NCI-H1694 (cell line): ENCODE measurements at places on chromosomes 6 and 20.

DNA sequence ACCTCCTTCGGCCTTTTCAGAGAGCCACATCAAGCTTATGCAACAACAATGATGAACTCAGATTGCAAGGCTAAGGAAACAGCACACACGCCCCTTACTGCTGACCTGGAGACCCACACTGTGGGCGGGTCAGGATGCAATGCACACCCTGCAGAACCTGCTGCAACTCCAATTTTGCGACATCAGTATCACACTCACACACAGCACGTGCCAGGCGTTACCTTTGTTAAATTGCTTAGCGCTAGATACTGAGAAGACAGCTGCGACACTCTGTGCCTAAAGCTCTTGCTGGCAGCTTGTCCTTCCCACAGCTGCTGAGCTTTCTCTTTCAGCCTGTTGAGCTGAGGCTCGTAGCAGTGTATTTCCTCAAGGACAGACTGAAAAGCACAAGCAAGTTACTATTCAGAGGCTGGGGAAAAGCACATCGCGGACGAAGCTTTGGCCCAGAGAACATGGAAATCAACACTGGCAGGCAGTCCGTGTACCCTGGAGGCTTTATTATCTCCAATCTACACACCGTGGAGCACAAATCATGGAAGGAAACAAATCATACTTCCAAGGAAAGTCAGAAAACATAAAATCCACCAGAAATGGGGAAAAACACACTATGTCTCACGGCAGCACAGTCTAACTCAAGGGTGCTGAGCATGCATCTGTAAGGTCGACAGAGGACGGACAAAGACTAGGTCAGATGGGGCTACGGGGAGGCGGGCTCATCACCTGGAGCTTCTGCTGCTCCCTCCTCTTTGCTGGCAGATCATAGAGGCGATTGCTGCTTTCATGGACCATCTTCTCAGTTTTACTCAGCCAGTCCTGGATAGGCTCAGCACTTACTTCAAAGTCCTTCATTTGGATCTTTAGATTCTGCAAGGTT is 268.2 kb downstream of the SYNE1 start:
- DNase-seq, result no peak

- DNase-seq, result no peak
Observed at GRCh38 chr20:51345601-51346101, 196.9 kb downstream of the NFATC2 start.

DNA sequence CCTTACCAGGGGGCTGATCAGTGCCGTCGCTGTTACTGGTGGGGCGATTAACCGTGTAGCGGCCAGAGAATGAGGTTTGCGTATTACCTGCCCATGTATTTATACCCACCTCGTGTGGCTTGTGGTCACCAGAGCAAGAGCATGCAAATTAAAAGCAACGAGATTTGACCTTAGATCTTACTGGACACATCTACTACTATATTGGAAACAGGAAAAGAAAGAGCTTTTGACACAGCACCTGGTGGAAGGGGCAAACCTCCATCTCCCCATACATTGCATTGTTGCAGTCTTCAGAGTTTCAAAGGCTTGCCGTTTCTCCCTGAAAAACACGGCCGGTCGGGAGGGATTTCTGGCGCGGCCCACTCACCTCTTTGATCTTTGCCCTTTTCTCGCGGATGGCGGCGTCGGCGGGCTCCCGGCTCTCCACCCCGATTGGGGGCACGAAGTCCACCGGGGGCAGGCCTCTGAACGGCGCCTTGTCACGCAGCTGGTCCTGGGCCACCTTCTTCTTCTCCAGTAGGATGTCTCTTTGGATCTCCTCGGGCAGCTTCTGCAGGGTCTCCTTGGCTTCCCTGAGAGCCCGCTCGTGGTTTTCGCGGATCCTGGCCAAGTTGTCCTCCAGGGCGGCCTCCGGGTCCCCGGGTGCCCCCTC is 1.3 kb downstream of the MAN1A1 start:
- no peak for DNase-seq

GRCh38 chr20:52035498-52035897 is 156.1 kb downstream of the ZFP64 start:
- no peak for DNase-seq

GRCh38 chr20:38640521-38640920 is 38.9 kb downstream of the ARHGAP40 start:
- DNase-seq, result no peak

GRCh38 chr20:58853976-58854637 is 1.6 kb downstream of the GNAS start:
- no peak for DNase-seq

DNA sequence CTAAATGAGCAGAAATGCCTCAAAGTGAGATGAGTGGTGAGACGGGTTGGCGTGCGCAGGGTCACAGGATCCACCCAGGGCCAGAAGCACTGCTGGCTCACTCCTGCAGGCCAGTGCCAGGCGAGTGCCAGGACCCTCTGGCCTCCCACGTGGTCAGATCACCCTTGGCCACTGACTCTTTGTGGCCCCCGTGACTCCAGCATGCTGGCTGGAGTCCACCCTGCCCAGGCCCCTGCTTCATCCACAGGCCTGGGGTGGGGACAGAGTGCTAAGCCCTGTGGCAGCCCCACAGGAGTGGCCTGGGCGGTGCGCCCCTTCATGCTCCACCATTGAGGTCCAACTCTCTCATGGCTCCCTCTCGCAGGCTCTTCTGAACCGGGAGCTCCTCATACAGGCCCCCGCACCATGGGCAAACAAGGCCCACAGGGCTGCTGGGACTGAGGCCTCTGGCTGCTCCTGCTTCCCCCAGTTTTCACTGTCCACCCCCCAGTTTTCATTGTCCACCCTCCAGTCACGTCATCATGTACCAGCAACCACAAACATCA is 61.6 kb downstream of the ABHD12 start:
- no peak for DNase-seq

DNA sequence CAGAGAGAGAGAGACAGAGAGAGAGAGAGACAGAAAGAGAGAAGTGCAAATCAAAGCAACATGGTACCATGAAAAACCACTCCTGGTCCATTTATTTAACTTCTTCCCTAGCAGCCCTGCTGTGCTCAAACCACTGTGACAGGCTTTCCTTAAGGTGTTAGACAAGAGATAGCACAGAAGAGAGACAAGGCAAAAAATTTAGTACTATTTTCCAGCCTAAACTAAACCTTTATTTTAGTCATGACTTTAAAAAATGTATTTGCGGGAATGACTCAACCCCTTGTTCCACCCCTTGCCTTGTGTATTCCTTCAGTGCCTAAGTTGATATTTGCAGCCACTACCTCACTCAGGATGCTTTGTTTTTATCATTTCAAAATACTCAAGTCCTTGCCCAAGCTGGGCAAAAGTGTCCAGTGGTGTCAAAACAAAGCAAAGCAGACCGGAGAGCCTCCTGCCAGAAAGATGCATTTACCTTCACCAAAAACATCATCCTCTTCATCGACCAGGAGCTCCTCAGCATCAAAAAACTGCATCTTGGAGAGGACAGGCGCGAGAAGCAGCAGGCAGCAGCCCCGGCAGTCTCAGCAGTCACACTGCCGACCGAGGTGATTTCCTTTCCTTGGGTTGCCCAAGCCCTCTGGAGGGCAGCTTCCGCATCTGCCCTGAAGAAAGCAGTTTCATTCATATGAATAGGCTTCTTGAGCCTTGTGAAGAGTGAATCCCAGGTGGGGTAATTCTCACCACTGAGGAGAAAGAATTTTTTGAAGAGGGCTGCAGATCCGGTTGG is at the start of gene RIPOR2:
RIPOR2 (minus strand) TSS at position 595 of the 787 bp plus-strand sequence; CDS start at position 533, 62 bp downstream.
- DNase-seq, result no peak

DNA sequence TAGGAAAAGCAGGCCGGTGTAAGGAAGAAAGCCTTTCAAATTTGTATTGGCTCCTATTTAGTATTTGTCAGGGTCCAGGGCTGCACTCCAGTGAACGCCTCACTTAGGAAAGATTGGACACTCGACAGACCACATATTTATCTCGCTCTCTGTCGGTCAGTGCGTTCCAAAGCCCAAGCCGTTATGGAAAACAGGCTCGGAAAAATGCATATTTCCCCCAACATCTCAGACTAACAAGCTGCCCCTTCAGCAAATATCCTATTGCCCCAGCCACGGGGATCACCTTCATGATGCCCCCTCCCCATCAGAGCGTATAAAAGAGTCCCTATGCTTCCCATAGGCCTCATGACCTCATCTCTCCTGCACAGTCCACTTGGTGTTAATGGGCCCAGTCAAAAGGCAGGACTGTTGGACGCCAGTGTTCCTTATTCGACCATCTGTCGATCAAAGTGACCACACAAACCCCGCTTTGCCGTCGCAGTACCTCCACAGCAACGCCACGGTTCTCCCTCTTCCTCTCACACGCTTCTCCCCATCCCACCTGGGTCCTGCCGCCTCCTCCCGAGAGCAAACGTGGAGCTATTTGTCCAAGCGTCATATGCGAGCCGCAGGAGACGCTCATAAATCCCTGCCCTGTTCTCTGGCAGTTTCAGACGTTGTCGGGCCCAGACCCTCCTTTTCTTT is 63.3 kb downstream of the NPEPL1 start:
- DNase-seq, result no peak

DNA sequence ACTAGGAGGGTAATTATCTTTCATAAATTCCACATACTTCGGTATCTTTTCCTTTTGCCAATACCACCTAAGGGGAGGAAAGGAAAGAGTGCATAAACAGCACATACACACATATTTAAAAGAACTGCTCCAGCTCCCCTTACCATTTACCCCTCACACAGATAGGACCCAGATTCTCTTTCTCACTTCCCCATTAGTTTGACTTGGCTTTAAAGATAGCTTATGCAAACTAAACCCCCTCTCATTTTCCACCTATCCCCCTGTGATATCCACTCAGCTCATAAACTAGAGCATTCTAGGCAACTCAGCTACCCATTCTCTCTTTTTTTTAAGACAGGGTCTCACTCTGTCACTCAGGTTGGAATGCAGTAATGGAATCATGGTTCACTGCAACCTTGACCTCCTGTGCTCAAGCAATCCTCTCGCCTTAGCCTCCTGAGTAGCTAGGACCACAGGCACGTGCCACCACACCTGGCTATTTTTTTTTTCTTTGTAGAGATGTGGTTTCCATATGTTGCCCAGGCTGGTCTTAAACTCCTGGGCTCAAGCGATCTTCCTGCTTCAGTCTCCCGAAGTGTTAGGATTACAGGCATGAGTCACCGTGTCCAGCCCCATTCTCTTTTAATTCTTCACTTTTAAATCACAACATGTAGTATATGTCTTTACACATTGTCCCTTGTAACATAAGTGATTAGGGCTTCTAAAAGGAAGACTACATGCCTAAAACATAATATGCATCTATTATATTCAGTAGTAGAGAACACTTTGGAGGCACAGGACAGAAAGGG is 4.0 kb downstream of the FUCA2 start:
- no peak for DNase-seq

DNA sequence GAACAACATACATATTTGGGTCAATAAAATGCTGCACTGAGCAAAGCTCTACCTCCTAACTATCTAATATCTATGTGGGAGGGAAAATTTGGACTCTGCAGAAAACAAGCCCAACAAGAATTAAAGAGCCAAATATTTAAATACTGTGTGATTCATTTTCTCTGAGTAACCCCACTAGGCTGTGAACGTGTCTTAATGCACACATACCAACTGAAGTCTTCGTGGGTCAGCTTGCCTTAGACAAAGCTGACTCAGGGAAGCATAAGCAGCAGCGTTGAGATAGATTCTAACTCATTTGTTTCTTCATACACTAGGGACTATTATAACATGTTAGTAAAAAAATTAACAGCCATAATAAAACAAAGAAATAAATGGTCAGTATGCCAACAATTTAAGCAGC is 114.3 kb downstream of the GJA1 start:
- no peak for DNase-seq

- DNase-seq, result no peak
Observed at GRCh38 chr6:35402856-35403191, 49.3 kb upstream of the FANCE start.

GRCh38 chr6:41059556-41059955 is 6.6 kb downstream of the APOBEC2 start:
- no peak for DNase-seq

DNA sequence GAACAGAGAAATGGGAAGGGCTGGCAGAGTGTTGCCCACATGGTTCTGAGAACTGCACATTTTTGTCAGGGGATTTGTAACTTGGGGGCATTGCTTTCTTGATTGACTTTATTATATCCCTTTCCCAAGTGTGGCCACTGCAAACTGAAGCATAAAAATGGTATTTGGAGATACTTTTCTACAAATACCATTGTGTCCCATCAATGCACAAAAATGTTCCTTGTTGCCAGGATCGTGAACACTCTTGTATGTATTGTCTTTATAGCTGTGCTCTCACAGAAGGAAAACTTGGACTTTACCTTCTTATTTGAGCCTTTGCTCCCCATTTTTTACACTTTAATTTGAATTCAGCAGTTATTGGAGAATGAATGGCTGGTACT is 57.1 kb upstream of the C20orf144 start:
- DNase-seq, result no peak

DNA sequence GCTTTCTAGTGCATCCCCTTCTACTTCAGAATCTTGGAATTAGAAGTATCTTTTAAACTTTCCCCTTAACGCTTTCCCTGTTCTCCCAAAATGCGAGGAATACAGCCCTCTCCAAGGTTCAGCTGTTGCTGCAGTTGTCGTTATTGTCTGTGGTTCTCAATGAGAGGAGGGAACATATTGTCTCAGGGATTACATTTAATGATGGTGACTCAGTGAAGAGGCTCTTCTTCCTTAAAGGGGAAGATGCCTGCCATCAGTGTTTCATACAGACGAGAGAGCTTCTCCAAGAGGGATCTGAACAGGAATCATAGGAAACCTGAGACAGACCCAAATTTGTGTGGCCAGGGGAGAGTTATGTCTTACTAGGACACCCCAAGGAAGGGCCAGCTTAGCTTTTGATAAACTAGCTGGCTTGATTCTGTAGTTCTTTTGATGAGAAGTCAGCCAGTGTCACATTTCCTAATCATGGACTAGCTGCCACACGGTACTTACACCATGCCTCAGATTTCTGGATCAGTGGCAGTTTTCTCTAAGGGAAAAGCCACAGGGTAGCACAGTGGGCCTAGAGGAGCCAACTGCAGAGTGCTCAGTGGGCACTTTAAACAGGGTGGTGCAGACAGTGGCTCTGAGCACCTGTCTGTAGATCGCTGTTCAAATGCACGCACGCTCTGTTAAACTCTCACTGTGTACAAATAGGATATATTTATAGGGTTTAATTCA is 59.7 kb upstream of the TMEM181 start:
- DNase-seq, result no peak
